ENCODE measurements at places on chromosomes 2 and 18.
A peak's percentile ranks its signal among the peaks of the same experiment; 100 is the strongest.

- no peak for DNase-seq
Measured at GRCh38 chr18:61738042-61738441, 154.8 kb downstream of the RNF152 start.

DNA sequence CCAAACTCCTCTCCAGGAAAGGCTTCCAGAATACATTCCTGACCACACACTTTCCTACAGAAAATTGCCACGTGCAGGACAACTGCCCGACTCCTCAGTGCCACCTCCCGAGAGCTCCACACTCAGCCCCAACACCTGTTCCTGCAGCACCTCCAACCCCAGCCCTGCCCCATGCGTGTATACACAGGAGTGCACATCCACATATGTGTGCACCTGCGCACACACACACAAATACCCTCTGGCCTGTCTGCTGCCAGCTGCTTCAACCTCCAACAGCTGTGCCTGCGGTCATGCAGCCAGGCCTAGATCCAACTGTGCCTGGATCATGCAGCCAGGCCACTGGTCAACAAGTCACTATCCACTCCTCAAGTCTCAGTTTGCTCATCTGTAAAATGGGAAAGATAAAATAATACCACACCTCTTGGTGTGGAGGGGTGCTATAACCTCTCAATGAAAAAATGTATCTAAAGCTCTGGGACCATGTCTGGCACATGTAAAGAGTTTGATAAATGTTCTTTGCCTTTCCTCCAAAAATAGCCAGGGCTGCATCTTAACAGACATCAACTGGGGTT lies 152.1 kb upstream of the ID2 start:
- no peak for DNase-seq

- no peak for DNase-seq
Measured at GRCh38 chr2:117436697-117437096, 377.8 kb upstream of the DDX18 start.

DNA sequence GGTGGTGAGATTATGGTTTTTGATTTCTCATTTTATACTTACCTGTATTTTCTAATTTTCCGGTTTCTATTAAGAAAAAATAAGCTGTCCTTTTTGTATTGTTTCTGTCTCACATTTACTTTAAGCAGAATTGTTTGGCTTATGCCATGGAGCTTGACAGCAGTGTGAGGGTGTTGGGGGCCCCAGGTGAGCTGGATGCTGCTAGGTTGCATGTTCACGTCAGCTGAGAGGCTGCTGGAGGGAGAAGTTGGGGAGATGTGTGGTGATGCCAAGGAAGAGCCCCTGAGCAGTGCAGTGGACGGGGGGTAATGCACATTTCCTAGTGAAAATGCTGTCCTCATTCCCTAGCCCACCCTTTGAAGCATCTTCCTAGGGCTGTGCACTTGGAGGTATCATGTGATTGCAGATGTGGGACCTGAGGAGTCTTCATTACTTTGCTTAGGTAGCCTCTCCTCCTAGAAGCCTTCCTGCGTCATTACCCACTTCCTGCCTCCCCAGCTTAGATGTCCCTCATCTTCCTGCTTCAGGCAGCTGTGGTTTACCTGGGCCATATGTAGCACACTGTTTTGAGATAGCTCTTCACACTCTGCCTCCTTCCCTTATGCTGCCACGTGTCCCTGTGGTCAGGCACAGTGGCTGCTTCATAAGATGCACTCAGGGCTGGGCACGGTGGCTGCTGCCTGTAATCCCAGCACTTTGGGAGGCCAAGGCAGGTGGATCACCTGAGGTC lies 16.2 kb downstream of the ATG16L1 start:
- DNase-seq, result no peak

DNA sequence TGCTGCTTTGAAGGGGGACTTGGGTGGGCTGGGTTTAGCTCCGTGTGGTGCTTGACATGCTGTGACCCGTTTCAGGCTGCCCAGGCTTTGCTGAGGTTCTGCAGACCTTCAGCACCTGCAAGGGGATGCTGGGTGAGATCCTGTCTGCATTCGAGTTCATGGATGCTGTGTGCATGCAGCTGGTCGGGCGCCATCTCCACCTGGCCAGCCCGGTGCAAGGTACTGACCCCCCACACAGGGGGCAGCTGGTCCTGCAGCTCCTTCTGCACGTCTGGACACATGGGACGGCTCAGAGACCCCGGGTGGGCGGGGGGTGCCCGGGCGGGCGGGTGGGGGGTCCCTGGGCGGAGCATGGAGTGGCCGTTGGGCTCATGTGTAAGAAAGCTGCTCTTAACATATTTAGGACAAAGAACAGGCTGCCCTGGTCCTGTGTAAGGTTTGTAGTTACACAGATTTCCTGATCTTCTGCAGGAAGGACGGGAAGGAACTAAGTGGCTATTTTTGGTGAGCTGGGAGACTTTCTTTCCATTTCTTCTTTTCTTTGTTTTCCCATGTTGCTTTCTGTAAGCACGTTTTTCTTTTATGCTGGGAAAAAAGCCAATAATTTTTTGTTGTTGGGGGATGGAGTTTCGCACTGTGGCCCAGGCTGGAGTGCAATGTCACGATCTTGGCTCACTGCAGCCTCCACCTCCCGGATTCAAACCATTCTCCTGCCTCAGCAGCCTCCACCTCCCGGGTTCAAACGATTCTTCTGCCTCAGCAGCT lies 15.8 kb downstream of the D2HGDH start:
- DNase-seq, result no peak

DNA sequence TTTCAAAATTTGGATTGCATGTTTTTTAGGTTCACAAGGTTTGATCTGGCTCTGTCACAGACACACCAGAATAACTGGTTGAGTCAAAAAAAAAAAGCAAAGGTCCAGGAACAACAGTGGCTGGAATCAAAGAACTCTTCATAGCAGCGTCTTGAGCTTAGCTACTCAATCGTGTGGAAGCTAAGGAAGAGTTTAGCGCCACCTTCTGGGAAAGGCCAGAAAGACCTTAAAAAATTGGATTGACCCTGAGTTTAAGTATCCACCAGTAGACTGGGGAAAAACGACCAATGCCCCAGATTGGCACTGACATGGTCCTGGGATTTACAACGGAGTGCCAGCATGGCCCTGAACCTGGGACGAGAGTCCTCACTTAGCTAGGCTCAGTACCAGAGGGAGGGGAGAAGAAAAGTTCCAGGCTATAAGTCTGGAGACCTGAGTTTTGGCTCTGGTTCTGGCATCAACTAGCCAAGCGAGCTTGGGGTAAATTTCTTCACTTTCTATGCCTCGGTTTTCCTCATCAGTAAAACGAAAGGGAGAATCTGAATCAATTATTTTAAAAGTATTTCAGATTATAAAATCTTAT lies 71.1 kb upstream of the TFCP2L1 start:
- DNase-seq, result peak; percentile 52

DNA sequence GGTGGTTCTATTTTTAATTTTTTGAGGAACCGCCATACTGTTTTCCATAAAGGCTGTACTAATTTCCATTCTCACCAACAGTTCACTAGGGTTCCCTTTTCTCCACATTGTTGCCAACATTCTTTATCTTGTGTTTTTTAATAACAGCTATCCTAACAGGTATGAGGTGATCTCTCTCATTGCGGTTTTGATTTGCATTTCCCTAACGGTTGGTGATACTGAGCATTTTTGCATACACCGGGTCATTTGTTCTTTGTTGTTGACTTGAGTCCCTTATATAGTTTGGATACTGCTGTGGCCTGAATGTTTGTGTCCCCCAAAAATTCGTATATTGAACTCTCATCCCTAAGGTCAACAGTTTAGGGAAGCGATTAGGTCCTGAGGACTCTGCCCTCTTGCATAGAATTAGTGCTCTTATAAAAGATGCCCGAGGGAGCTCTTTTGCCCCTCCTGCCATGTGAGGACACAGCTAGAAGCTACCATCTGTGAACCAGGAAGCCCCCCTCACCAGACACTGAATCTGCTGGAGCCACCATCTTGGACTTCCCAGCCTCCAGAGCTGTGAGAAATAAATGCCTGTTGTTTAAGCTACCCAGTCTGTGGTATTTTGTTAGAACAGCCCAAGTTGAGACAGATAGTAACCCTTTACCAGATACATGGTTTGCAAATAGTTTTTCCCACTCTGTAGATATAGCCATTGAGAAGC lies 4.7 kb downstream of the IMP4 start:
- no peak for DNase-seq

DNA sequence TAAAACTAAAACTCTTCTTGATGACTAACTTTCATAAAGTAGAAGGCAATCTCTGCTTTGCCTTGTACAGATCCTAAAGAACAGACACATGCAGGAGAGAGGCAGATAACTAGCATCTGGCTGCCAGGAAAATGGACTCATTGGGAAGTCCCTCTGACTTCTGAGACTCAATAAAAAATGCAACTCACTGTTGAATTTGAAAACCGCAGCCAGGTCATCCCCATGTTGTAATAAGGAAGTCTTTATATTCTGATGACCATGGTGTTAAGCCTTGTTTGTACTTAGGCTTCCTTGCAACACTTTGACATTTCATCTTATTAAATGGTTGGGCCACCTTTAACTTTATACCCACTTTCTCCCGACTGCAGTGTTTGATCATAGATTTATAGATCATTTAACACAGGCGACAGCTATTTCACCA lies 375.1 kb upstream of the KCNH7 start:
- DNase-seq, result no peak

- no peak for DNase-seq
Measured at GRCh38 chr2:119820275-119820674, 60.6 kb downstream of the PTPN4 start.

GRCh38 chr18:74139888-74140287 lies 7.7 kb downstream of the FBXO15 start:
- DNase-seq, result no peak

- DNase-seq, result no peak
Measured at GRCh38 chr2:217299590-217299989, 439.7 kb upstream of the TNP1 start.

DNA sequence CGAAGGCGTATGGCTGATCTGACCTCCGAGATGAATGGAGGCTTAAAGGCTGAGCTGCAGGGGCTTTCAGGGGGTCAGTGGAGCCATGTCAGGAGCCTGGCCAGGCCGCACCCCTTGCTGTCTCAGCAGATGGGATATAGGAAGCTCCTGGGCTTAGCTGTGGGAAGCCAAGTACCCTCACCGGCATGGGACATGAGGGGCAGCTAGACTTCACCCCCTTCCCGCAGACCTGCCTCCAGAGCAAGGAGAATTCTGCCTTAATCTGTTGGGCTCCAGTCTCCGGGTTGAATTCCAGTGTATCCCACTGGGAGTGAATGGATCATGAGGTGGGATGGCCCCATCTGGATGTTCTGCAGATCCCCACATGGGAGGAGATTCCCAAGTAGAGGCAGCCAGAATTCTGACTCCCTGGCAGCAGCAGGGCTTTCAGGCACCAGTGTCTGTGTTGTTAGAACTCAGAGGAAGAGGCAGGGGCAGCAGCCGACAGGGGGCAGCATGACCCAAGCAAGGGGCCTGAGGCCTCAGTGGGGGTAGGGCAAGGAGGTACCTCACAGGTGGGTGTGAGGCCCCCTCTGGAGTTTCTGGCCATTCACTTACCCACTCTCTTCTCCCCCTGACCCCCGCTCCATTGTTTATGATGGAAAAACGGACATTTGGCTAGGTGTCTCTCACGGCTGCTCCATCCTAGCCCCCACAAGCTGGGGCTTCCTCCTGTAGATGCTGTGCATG lies 19.1 kb downstream of the CAPG start:
- peak; percentile 52 for DNase-seq

GRCh38 chr2:31413862-31414550 lies 536 bp downstream of the XDH start:
- DNase-seq, result no peak

- no peak for DNase-seq
Measured at GRCh38 chr18:27595113-27595838, 410.2 kb upstream of the CHST9 start.

DNA sequence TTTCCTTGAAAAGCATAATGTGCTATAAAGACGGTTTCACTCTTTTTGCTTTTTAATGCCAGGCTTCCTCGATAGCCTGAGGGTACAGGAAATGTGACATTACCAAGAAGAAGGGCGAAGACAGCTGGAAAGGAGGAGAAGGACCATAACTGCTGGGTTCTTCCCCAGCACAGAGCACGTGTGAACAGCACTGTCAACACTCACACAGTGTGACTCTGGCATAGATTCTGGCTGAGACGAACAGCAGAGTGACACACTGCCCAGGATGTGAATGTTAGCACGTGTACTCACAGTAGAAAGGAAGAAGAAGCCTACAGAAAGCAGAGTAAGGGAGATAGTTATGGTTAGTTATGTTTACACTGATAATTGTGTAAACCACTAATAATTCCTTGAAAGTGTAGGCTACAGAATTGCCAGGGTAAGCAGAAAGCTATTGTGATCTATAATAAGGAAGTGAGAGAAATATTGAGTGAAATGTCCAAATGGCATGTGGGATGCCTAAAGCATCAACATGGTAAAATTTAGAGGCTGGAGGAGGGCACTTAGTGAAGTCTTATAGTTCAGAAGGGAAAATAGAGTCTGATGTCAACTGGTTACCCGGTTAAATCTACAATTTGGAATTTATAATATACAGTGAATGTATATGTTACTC lies 198.2 kb downstream of the DLGAP1 start:
- DNase-seq, result no peak

GRCh38 chr2:128280901-128281321 lies 37.8 kb downstream of the HS6ST1 start:
- no peak for DNase-seq
